ENCODE measurements at places on chromosomes 12 and 14. TPM values are rescaled to one million over a fixed set of nuclear protein-coding genes. Genes with fewer than 3 reads are reported as not detected.

Gene VPS37B
- total RNA-seq, result 11.5 TPM

Gene REP15
- 1.0 TPM for total RNA-seq

Gene LRRC10
- total RNA-seq, result 0.52 TPM

Gene GPR84
- total RNA-seq, result not detected

Gene MAP4K5
- 27.1 TPM for total RNA-seq

Gene SOX5
- 6.3 TPM for total RNA-seq

Gene TRAF3
- 5.7 TPM for total RNA-seq

Gene B3GNT4
- not detected for total RNA-seq

Gene RILPL1
- 5.2 TPM for total RNA-seq

Gene NEUROD4
- total RNA-seq, result not detected

Gene UNG
- 25.6 TPM for total RNA-seq

Gene MYF6
- total RNA-seq, result 136 TPM

Gene KRT3
- total RNA-seq, result not detected

Gene ACSS3
- total RNA-seq, result 14.6 TPM

Gene HNF1A
- total RNA-seq, result not detected

Gene GYS2
- not detected for total RNA-seq

Gene CHMP4A
- total RNA-seq, result 29.2 TPM

Gene KCNK10
- not detected for total RNA-seq

Gene TSPAN9
- 66.3 TPM for total RNA-seq

Gene ADAMTS20
- 0.52 TPM for total RNA-seq

Gene MGP
- total RNA-seq, result 292 TPM

Gene CATSPERB
- total RNA-seq, result 2.1 TPM

Gene SAV1
- 16.7 TPM for total RNA-seq

All from skeletal muscle tissue (tissue), 5 donors.